Activated CD8-positive, alpha-beta memory T cell treated with anti-CD3 and anti-CD28 coated beads, Interleukin-2, amount 10 ng/mL, durations not matched to agents 7 days and 5 days (primary cell): ENCODE measurements at places on chromosomes 7 and 10. TPM values are rescaled to one million over a fixed set of nuclear protein-coding genes. Genes with fewer than 3 reads are reported as not detected.

GRCh38 chr10:81981724-81982123 is 106.7 kb downstream of the NRG3 start:
- no peak for DNase-seq
- no peaks in the 10 kb centered on the region for H3K36me3 ChIP-seq
- no peak overlapping the region for H3K27ac ChIP-seq

DNA sequence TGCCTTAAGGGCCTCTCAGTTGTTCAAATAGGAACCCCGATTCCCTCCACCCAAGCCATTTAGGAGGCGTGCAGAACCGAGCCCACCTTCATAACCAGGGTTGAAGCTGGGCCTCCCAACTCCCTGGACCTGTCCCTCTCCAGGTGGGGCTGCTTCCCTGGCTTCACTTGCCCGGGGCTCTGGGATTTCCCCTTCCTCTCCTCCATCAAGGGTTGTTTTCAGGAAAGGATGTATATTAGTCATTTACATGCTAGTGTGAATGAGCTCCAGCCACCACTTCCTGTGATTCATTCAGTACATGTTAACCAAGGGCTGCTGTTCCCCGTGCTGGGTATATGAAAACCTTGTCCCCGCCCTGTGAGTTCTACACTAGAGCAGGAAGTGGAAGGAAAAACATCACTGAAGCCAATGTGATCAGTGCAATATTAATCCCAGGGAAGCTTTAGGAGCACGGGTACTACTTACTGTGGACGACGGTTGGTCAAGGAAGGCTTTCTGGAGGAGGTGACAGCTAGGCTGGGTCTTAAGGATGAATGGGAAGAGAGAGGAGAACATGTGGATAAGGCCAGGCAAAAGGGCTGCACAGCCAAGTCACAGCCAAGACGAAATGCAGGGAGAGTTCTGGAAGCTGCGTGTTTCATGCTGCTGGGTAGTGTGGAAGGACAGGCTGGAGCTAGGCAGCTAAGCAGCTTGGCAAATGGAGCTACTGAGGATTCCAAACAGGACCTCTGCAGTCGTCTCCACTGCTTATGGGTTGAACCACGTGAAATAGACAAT is 150.1 kb upstream of the SHH start:
- DNase-seq: peak; percentile 58
- H3K27ac ChIP-seq: no peak overlapping the region
- no peaks in the 10 kb centered on the region for H3K36me3 ChIP-seq
- peaks cover 27% of the 10 kb centered on the region for H3K4me1 ChIP-seq
- H3K27me3 ChIP-seq: peaks cover 17% of the 10 kb centered on the region
- no peak overlapping the region for H3K4me3 ChIP-seq

GRCh38 chr10:1467334-1468076 is 269.8 kb downstream of the ADARB2 start:
- no peaks in the 10 kb centered on the region for H3K36me3 ChIP-seq
- no peak for DNase-seq
- no peaks in the 10 kb centered on the region for H3K27me3 ChIP-seq

The TMEM26 gene
- not detected for total RNA-seq

The LRGUK gene
- total RNA-seq: 0.19 TPM

DNA sequence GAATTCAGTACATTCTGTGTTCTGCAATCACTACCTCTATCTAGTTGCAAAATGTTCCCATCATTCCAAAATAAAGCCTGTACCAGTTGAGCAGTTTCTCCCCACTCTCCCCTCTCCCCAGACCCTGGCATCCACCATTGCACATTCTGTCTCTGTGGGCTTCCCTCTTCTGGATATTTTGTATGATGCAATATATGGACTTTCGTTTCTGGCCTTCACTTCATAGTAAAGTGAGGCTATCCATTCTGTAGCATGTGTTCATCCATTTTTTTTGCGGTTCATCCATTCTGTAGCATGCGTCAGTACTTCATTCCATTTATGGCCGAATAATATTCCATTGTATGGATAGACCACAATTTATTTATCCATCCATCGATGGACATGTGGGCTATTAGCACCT is 9.5 kb upstream of the CYP3A4 start:
- DNase-seq: no peak
